ENCODE measurements at places on chromosomes 7 and 10.

GRCh38 chr7:47147213-47147631, 434.7 kb downstream of the TNS3 start:
- DNase-seq = no peak

GRCh38 chr10:130545697-130546096, 409.5 kb downstream of the GLRX3 start:
- no peak for DNase-seq

DNA sequence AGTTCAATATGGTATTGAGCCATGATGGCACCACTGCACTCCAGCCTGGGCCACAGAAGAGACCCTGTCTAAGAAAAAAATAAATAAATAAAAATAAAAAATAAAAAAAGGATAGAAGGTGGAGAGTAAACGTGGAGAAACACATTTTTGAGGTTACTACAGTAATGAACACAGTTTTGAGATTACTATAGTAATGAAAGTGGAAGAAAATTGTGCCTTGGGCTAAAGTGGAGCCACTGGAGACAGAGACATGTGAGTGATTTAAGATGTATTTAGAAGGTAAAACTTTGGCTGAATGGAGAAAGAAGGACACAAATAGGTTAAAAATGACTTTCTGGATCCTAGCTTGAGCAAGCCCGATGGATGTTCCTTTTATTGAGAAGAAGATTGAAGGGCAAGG, 76.8 kb downstream of the HGF start:
- no peak for DNase-seq

- DNase-seq = no peak
Observed at GRCh38 chr10:8078027-8078426, 23.5 kb downstream of the GATA3 start.

- no peak for DNase-seq
Observed at GRCh38 chr10:436911-437665, 252.4 kb downstream of the DIP2C start.
